Activated CD4-positive, alpha-beta T cell treated with anti-CD3 and anti-CD28 coated beads for 4 hours (primary cell): ENCODE measurements at places on chromosomes 12 and 14.

DNA sequence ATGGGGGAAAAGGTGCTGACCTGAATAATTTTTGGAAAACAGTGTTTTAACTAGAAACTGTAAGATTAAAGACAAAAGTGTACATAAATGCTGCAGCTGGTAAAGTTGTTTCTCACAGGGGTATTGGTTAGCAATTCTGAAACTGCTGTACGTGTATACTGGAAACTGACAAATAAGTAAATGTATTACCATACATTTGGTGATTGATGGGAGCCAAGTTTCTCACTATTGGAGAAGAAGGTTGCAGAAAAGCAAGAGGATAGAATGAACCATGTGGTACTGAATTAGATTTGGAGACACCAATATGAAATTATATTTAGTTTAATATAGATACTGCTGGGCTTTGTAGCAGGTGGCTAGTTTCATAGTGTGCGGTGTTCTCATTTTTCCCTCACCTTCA is 19.6 kb upstream of the FBXO33 start:
- DNase-seq = no peak

DNA sequence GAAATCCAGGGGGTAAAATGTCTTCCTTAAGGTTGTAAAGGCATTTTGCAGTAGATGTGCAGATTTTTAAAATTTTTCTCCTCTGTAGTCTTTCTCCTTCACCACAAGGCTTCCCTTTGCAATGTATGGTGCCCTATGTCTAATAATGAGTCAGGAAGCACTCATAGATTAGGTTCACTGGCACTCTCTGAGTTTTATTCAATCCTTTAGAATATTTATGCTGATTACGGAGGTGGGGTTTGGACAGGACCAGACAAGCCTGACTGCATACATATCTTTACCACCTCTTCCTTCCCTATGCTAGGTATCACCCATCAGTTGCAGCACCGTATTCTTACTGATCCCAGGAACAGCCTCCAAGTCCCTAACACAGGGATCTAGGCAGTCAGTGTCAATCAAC is 99.5 kb downstream of the NEDD1 start:
- DNase-seq = no peak

DNA sequence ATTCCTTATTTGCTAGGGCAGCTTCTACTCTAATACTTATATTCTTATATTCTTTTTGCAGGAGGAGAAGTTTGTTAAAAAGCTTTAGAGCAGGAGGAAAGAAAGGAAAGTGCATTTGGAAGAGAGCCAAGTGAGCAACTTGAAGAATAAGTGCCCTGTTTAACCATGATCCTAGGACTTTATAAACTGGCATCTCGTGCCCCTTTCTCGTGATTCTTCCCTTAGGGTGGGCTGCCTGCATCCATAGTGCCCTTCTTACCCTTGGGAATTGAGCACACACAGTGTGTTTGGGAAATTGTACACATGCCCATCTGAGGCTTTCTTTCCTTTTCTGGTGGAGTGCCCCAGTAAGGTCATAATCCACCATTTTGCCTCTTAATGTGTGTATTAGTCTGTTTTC is 141.9 kb downstream of the NUBPL start:
- DNase-seq = no peak

DNA sequence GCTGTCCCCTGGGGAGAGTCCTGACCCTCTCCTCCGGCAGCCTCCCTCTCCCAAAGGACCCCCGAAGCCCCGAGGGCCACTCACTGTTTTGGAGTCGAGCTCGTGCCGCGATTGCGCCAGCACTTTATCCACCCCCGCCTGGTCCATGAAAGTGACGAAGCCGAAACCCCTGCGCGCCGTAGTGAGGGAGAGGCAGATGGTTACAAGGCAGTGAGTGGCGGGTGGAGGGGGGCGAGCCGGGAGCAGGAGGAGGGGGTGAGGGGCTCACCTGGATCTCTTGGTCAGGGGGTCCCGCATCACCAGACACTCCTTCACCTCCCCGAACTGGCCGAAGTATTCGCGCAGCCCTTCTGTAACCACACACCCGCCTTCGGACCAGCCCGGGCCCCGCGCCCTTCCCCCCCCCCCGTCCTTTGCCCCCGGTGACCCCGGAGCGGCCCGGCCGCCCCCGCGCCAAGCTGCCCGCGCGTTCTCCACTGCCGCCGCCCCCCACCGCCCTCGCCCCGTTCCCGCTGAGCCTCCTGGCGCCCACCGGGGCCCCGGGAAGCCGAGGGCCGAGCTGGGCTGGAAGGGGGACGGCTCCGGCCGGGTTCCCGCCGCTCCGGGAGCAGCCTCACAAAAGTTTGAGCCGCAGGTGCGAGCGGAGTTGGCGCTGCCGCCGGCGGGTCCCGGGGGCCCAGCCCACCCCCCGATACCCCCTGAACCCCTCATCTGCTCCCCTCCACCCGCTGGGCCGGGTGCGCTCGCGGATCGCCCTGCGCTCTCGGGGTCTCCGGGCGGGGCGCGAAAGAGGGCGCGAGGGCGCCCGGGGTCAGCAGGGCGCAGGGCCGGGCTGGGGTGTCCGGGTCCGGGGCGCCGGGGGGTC is 808 bp downstream of the MSI1 start:
- DNase-seq = no peak

DNA sequence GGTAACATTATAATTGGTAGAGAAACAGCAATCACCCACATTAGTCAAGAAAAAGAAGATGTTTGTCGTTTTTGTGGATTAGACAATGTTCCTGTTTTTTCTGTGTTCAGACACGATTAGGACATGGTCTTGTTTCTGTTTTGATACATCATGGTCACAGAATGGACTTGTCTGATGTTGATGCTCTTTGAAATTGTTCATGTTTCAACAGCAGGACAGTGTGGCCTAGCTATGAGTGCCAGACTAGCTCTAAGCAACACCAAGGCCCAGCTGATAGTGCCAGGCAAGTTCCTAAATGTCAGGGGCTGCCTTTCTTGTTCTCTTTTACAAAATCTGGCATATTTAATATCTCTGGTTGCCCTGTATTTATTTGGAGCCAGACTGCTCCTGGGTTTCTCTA is 40.9 kb upstream of the TOMM20L start:
- no peak for DNase-seq

- no peak for DNase-seq
Measured at GRCh38 chr14:80202888-80203562, 8.3 kb downstream of the DIO2 start.

DNA sequence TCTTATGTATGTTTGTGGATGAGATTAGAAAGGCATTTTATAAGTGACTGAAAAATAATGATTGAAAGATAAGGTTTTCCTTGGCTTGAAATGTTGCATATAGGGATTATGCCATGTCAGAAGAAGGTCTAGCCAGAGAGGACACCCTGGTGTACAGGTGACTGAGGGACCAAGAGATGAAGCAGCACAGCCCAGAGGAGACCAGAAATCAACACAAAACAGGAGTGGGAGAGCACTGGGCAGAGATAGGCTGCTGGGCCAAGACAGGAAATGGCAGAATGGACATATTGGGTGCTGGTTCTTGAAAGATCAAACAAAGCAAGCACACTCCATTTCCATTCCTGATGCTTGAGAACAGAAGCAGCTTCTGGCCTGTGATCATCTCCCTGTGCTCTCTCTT is 24.4 kb upstream of the FRMD6 start:
- DNase-seq = no peak

- DNase-seq = no peak
Measured at GRCh38 chr12:18139989-18140596, 50.1 kb upstream of the RERGL start.

DNA sequence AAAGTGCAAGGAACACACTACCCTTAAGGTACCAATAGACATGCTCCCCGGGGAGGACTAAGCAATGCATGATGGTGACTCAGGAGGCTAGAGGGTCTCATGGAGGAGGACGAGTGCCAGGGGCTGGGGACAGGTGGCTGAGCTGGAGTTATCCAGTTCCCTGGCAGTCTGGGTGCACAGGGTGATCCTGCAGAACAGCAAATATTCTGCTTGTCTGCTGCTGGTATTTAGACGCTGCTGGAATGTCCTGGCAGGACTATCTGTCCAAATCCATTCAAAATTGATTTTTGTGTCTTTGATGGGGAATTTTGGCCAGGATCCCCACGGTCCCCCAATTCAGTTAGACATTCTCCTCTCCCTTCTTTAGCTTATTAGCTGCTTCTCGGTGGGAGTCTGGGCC is 138.7 kb downstream of the C12orf75 start:
- no peak for DNase-seq

DNA sequence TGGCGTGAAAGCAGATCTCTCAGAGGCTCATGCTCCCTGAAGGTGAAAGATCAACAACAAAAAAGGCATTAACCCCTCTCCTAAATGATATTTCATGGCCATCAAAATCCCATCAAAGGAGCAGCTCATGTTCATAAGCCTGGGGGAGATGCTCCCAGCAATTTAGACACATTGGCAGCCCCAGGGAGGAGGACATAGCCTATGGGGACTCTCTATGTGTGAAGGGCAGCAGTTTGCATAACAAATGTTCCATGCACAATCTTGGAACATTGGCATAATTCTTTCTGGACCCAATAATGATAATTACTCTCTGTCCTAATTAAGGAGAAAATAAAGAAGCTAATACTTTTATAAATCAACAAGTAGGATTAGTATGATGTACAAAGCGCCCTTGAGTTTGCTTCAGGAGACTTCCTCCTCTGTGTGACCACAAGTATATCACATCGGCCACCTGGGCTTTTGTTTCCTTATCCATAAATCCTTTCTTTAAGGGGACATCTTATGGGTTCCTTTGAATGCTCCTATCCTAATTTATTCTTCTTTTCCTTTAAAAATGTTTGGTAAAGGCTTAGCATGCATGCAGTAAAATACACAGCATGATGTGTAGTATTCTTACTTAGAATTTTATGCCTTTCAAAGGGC is 161.9 kb upstream of the PLEKHG7 start:
- no peak for DNase-seq

DNA sequence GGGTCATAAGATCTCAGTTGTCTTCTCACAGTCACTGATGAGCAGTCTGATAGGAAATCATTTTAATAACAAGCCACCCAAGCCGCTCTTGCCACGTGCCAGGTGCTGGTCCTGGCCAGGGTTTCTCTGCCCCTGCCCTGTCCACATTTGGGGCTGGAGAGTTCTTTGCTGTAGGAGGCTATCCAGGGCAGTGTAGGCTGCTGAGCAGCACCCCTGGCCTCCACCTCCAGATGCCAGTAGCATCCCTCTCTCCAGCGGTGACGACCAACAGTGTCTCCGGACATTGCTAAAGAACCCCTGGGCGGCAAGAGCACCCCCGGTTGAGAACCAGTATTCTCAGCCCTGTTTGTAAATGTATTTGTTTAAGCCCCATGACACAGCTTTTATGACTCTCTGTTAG is 243.7 kb downstream of the GLT1D1 start:
- DNase-seq = no peak

GRCh38 chr12:2240390-2240789 is 187.6 kb downstream of the CACNA1C start:
- DNase-seq = no peak

GRCh38 chr12:3684449-3685051 is 68.4 kb downstream of the CRACR2A start:
- no peak for DNase-seq

DNA sequence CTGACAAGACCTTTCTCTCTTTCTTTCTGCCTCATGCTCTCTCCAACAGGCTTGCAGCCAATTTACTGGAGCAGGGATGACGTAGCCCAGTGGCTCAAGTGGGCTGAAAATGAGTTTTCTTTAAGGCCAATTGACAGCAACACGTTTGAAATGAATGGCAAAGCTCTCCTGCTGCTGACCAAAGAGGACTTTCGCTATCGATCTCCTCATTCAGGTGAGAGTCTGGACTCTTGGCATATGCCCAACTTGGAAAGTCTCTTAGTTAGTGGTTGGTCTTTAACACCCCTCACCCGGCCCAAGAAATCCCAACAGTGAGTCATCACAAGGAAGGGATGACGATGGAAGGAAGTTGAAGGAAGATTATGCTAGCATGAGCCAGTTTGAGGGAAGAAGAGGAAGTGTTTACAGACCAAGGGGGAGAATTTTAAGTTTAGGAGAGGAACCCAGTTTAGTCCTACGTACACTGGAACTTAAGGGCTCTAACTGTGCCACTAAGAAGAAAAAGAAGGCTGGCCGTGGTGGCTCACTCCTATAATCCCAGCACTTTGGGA is 189.7 kb downstream of the ETV6 start:
- no peak for DNase-seq

DNA sequence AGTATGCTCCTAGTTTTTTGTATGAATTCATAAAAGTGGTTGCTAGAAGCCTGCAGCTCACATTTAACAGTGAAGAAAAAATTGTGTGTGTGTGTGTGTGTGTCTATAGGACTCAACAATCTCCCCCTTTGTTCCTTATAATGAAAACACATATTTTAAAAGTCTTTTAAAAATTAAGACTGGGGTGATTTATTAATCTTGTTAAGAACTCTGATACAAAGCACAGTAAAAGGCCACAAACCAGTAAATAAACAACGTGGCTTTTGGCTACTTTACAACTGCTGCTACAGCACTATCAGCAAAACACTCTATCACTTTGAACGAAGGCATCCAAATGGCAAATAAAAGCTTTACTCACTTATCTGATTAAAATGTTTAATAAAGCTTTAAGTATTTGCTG is 594 bp upstream of the VCPKMT start:
- no peak for DNase-seq

DNA sequence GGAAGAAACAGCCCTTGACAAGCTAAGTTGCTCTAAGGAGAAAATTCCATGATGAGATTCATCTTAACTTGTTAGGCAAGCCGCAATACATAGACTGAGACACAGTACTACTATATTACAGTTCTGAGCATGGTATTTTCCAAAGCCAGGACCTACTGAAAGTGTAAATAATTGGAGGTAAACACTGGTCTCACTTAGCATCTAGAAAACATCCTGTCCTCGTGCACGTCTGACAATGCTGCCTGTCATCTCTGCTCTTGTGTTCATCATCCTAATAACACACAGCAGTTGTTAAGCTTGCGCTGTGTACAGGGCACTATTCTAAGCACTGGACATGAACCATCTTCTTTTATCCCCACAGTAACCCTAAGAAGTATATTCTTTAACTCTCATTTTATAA is 64.2 kb downstream of the GNG2 start:
- no peak for DNase-seq

GRCh38 chr12:22163594-22163993 is 117.6 kb downstream of the CMAS start:
- DNase-seq = no peak

- DNase-seq = peak; percentile 92
Measured at GRCh38 chr14:99266181-99267178, 5.5 kb downstream of the BCL11B start.

- no peak for DNase-seq
Measured at GRCh38 chr14:69672356-69672755, 61.0 kb downstream of the SUSD6 start.

DNA sequence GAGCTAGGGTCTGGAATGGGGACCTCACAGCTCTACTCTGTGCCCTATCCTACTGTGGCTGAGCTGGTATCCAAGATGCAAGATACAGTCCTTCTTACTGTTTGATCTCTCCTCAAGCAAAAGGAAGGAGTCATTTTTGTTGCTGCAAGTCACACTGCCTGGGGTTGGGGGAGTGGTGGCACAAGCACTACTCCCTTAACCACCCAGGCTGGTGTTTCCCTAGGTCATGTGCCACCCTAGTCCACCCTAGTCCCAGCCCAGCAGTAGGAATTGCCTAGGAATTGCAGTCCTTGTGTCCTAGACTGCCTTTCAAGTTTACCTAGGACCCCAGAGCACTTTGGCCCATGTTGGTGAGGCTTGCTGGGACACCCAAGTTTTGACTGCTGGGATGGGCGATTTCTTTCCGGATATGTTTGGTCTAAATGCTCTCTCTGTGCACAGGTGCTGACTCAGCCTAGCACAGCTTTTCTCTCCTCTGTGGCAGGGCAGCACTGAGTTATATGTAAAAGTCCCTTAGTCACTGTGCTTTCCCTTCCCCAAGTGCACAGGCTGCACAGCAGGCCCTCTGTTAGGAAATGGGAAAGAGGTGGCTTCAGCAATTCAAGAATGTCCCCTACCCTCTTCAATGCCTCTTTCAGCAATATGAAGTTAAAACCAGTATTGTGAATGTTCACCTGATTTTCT is 54.9 kb downstream of the SLC6A15 start:
- no peak for DNase-seq
